ENCODE measurements at places on chromosomes 16 and 17. TPM values are rescaled to one million over a fixed set of nuclear protein-coding genes. Genes with fewer than 3 reads are reported as not detected.
A peak's percentile ranks its signal among the peaks of the same experiment; 100 is the strongest.

Gene C16orf86
- 1.7 TPM for polyA plus RNA-seq

DNA sequence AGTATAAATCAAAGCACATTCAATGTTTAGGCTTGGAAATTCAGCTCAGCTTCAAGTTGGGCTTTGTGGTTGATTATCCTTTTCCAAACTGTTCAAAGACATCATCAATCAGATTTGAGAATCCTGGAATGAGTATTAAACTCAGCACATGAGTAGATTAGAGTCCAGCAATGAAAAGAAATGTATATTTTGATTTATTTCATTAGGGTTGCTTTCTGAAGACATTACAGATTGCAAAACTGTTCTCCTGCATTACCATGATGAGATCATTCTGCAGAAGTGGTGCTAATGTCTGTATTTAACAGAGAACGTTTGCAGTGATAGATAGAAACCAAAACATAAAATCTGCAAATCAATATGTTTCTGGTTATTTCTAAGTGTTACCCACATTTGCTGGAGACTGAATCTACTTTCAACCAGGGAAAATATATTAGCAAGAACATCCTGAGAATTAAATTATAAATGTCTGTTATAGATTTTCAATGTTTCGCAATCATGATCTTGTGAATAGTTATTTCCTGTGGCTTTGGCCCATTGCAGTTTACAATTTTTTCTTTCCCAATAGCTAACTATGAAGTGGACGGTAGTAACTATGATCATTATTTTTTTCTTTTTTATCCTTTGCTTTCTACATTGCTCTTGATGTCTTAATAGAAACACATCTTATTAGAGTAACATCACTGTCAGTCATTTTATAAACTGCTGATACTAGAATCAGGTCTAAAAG, 1125.7 kb upstream of the GOT2 start:
- no peaks in the 10 kb centered on the region for H3K36me3 ChIP-seq
- no peak overlapping the region for H3K27ac ChIP-seq
- no peaks in the 10 kb centered on the region for H3K27me3 ChIP-seq
- no peak for DNase-seq
- H3K4me3 ChIP-seq: no peak overlapping the region

GRCh38 chr17:81173762-81174155, 7.7 kb upstream of the AATK start:
- H3K4me1 ChIP-seq: no peaks in the 10 kb centered on the region
- H3K36me3 ChIP-seq: no peaks in the 10 kb centered on the region
- no peak overlapping the region for H3K4me3 ChIP-seq
- H3K27ac ChIP-seq: no peak overlapping the region
- no peaks in the 10 kb centered on the region for H3K27me3 ChIP-seq
- no peak for DNase-seq

DNA sequence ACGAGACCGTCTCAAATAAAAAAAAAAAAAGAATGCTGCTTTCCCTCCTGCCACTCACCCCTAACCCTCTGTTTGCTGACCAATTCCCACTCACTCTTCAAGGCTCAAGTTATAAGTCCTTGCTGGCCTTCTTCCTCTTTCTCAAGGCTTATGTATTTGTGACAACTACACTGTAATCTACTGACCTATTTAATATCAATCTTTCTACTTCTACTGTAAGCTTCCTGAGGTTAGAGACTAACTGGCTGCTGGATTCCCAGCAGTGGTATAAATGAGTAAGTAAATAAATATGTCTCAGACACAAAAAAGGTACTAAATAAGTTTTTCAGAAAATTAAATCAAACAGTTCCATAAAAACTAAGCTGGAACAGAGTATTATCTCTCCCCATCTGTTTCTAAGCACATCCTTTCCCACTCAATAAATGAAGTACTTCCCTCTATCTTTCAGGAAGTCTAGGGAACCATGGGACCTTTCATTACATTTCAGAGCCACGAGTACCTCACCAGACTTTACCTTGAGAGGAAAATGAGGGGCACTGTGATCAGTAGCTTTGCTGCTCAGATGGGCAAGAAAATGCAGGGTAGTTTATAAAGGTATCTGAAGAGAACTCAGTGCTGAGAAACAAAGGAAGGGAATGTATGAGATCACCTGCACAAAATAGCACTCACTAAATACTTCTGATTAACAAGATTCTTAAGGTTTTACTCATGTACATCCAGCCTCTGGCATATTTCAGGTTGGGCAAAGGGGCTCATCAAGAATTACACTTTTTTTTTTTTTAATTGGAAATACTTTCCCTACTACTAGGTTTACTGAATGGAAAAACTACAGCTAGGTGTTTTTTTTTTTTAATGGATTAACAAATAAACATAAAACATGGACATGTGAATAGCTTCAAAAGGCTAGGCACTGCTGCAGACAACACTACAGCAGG, 10.8 kb downstream of the SSH2 start:
- H3K4me3 ChIP-seq: no peak overlapping the region
- peak overlapping the region; percentile 75 for H3K27ac ChIP-seq
- peaks cover 13% of the 10 kb centered on the region for H3K4me1 ChIP-seq
- H3K36me3 ChIP-seq: peaks cover 4% of the 10 kb centered on the region
- no peak for DNase-seq

DNA sequence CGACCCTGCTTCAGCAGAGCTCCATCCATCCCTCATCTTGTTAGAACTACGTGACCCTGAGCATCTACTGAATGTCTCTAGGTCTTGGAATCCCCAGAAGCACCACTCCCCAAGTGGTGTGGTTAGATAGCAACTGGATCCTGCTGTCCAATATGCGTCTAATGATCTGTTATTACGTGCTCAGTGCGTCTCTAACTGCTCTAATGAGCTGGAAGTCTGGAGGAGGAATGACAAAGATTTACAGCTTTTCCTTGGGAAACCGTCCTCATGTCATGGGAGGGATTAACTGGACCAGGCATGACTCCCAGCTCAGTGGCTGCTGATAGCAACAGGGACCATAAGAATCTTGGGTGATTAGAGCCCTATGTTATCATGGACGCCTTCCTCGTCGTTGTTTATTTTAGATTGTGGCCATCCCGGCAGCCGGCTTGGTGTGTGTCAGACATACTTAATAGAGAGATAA, 150.9 kb downstream of the HS3ST3B1 start:
- no peak overlapping the region for H3K27ac ChIP-seq
- H3K27me3 ChIP-seq: no peaks in the 10 kb centered on the region
- no peaks in the 10 kb centered on the region for H3K4me1 ChIP-seq
- no peak for DNase-seq
- no peaks in the 10 kb centered on the region for H3K36me3 ChIP-seq

GRCh38 chr16:62831235-62831850, 795.1 kb upstream of the CDH8 start:
- H3K36me3 ChIP-seq: no peaks in the 10 kb centered on the region
- no peaks in the 10 kb centered on the region for H3K4me1 ChIP-seq
- no peak overlapping the region for H3K4me3 ChIP-seq
- H3K27me3 ChIP-seq: no peaks in the 10 kb centered on the region

- no peaks in the 10 kb centered on the region for H3K36me3 ChIP-seq
- H3K4me3 ChIP-seq: no peak overlapping the region
- no peak overlapping the region for H3K27ac ChIP-seq
- H3K27me3 ChIP-seq: no peaks in the 10 kb centered on the region
- no peak for DNase-seq
These were observed 87.2 kb downstream of the LITAF start for GRCh38 chr16:11499295-11500089.

Data from cardiac muscle cell (in vitro differentiated cells and primary cell).